Brain (organoid and tissue), 16 donors: ENCODE measurements at places on chromosomes 5 and 9.

- DNase-seq = no peak
These were observed 70.4 kb upstream of the PSD2 start for GRCh38 chr5:139725073-139725830.

- DNase-seq = no peak
These were observed 20.2 kb downstream of the ATPSCKMT start for GRCh38 chr5:10229306-10230048.

DNA sequence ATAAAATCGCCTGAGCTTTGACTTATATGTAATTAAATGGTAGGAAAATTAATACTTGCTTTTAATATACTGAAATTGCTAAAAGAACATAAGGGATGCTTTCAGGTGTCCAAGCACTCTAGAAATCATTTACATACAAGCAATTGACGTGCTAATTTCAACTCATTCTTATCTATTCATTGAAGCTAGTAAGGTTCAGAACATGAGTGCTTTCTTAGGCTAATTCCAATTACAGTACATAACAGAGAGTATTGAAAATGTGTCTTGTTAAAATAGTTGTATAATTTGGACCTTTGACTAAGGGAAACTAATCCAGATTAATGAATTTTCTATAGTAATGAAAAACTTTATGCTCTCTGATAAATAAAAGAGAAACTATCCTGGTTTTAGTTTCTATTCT, 1016.4 kb upstream of the TYRP1 start:
- DNase-seq = no peak

GRCh38 chr5:121897341-121897740, 45.7 kb downstream of the FTMT start:
- no peak for DNase-seq

DNA sequence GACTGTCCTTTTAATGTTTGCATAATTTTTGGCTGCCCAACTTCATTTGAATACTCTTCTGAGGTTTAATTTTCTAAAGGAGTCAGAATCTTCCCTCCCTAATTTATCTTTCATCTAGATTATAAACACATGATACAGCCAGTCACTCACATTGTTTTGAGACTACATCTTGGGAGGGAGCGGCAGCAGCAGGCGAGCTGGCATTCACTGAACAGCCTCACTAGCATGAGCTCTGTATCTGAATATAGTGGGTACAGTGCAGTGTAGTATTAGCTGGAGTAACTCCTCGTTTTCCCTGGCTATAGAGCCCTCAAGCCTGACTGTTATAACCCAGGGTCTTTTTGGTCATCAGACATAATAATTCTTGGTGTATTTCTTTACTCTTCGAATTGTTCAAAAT, 969.2 kb upstream of the COX7C start:
- DNase-seq = peak; percentile 12

DNA sequence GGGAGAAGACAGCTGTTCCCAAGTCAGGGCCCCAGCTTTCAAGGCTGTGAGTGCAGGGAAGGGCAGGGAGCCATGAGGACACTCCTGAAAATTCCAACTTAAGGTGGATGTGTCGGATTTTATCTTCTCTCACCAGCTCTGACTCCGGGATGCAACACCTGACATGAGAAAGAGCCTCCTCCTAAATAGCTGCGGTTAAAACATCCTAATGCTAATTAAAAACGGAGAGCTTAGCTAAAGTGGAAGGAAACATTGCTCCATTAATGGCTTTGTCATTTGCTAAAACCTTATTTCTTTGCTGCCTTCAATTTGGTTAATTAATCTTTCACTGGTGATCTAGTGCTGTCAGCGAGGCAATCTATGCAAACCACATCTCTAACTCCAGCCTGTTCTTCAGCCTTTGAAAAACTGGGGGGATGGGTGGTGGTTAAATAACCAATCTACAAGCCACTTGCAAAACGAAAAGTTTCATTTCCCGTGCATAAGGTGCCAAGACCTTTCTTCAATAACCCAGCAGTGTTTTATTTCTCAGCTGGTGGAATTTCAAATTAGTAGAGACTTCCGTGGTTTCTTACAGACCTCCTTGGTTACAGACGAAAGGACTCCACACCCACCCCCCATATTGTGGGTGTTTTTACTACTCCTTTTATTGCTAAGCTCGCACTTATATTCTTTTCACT, 379.6 kb downstream of the MLLT3 start:
- DNase-seq = peak; percentile 14

DNA sequence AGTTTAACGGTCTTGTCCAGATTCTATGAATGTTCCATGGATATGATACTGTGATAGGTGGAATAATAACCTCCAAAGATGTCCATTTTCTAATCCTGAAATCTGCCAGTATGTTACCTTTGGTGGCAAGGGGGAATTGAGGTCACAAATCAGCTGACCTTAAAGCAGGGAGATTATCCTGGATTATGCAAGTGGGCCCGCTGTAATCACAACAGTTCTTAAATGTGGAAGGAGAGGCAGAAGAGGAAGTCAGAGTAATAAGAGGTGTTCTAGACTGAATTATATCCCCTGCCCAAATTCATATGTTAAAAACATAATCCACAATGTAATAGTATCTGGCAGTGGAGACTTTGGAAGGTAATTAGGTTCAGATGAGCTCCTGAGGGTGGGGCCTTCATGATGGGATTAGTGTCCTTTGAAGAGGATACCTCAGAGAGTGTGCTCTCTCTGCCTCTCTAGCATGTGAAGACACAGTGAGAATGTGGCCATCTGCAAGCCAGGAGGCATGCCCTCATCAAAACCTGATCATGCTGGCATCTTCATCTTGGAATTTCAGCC, 47.6 kb upstream of the ZFAND5 start:
- no peak for DNase-seq

- no peak for DNase-seq
These were observed 124.8 kb downstream of the DRD1 start for GRCh38 chr5:175319199-175319598.

DNA sequence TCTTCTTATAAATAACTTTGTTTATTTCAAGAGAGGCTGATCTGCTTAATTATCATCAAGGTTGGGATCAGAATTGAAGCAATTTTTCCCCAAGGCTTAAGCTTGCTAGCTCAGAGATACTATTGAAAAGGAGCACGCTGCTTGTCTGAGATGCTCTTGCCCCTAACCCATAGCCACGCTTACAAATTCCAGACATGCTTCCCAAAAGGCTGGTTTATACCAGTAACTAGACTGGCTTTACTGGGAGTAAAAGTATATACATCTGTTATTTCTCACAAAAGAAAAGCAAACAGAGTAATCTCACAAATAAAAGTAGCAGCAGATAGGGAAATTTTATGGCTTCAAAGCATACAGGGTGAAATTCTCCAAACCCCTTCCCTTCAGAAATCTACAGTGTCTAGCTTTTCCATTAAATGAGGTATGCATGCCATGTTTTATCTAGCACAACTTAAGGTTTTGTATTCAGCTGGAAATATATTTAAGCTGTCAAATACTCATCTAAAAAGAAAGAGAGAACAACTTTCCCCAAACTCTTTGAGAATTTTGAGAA, 163.2 kb upstream of the TRPC7 start:
- DNase-seq = no peak

GRCh38 chr9:109816490-109816889, 36.5 kb downstream of the PALM2AKAP2 start:
- no peak for DNase-seq

DNA sequence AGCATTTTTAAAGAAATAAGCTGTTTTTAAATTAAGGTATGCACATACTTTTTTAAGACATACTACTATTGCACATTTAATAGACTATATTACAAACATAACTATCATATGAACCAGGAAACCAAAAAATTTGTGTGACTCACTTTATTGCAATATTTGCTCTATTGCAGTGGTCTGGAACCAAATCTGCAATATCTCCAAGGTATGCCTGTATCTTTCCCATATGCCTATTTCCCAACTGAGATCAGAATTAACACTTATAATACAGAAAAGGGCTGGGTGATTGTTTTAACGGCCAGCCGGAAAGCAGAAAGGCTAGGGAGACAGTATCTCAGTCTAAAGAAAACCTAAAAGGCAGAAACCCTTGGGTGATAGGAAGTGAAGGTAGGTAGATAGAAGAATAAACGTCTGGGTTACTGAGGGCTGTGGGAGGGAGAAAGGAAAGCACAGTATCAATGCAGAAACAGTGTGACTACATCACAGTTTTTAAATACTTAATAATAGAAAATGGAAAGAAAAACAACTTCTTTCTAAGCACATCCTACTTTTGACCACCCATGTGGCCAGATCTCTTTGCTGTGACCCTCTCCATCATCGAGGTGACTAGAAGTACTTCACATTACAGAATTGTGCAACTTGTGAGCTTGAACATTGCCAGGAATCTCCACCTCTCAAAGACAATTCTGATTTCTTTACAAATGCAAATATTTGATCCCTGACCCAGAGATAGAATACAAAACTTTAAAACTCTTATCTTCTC, 126.4 kb downstream of the LPAR1 start:
- no peak for DNase-seq
